ENCODE measurements at places on chromosomes 5 and 9.

- no peak for DNase-seq
Measured at GRCh38 chr9:92253656-92254055, 39.8 kb downstream of the IARS1 start.

DNA sequence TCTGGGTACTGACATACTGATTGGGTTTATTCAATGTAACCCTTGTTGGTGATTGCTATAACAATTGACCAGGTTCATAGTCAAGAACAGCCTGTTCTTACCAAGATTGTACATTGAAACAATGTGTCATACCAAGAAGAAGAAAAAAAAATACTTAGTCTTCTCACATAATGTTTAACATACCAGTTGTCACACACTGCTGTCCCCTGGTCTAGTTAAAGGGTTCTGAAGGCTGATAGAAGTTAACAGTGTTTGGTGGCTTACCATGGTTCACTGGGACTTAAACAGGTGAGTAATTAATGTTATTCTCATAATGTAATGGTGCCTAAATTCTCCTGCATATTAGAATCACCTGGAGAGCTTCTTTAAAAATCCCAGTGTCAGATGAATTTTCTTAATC is 18.5 kb upstream of the CDC42SE2 start:
- no peak for DNase-seq

- DNase-seq, result no peak
Measured at GRCh38 chr5:131180407-131180806, 9.7 kb downstream of the LYRM7 start.

GRCh38 chr9:102354041-102354440 is 615.6 kb upstream of the GRIN3A start:
- no peak for DNase-seq

GRCh38 chr9:122207096-122207495 is 21.7 kb downstream of the LHX6 start:
- DNase-seq, result no peak

- no peak for DNase-seq
Measured at GRCh38 chr9:14075218-14075617, 238.7 kb downstream of the NFIB start.
